ENCODE measurements at places on chromosomes 1 and 21.

- DNase-seq, result no peak
Observed at GRCh38 chr21:38477226-38477625, 21.1 kb downstream of the ERG start.

DNA sequence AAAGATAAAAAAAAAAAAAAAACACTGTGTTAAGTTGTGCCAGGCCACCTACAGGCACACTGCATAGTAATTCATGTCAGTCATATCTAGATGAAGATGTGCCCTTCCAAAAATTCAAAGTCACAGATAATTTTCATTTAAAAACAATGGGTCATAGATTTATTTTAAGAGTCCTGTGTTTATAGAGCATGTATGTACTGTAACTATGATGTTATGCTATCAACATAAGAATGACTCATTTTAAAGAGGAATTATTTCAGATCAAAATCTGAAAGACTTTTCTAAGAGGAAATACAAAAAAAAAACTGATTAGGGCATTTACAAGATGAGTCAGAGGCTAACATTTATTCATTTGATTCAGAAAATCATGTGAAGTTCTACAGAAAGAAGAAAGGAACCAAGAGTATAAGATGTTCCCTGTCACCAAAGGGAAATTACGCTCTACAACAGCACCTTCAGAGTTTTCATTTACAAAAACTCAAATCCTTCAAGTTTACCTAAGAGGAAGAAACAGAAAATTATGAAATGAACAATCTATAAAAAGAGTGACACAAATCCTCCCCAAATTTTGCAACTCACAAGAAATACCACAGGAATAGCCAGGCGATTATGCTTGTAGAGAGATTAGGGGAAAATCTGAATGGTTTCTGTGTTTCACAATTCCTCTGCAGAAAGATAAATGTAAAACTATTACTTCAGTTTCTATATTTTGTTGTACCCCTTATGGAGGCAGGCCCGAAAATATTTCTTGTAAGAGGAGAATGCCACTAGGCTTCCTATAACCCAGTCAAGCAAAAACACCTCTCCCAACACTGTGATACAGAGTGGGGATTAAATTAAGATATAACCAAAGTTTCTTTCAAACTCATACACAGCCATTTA is 13.8 kb downstream of the TP53BP2 start:
- DNase-seq, result peak; percentile 33

DNA sequence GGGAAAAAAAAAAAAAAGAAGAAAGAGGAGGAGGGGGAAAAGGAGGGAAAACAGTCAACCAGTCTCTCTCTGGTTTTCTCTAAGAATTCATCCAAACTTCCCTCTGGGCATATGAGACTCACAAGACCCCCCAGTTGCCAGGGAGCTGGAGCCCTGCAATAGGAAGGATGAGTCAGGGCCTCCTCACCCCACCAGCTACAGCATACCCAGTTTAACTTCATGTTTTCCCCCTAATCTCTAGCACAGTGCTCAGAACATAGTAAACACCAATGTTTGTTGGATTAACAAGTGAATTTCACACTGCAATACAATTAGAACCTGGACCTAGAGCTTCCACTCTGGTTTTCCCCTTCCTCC is 7.8 kb downstream of the F11R start:
- no peak for DNase-seq

GRCh38 chr21:34886240-34887104 is 162.6 kb downstream of the RUNX1 start:
- no peak for DNase-seq

Measured in SW 1271 (cell line).